NCI-H2107 (cell line): ENCODE measurements at places on chromosomes 2 and 18.

DNA sequence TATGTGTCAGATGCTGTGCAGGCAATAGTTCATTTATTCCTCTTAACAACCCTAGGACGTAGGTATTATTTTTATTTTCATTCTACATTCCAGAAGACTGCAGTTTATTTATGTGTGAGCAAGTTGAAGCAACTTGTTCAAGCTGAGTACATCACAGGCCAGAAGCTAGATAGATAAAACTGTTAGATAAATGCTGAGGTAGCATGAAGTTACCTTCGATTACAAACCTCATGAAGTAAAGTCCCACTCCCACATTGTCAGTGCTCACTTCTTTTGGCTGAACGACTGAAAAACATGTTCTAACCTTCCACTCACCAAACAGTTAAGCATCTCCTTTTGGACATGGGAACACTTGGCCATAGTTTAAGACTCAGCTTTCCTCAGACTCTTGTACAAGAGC, 439.2 kb downstream of the TNS1 start:
- no peak for DNase-seq

GRCh38 chr2:133887676-133888040, 319.4 kb upstream of the NCKAP5 start:
- no peak for DNase-seq

- no peak for DNase-seq
Observed at GRCh38 chr2:227267410-227268115, 57.5 kb upstream of the MFF start.

GRCh38 chr2:216652566-216652965, 19.3 kb downstream of the IGFBP2 start:
- no peak for DNase-seq

GRCh38 chr2:135059577-135059976, 7.5 kb downstream of the RAB3GAP1 start:
- DNase-seq = no peak

DNA sequence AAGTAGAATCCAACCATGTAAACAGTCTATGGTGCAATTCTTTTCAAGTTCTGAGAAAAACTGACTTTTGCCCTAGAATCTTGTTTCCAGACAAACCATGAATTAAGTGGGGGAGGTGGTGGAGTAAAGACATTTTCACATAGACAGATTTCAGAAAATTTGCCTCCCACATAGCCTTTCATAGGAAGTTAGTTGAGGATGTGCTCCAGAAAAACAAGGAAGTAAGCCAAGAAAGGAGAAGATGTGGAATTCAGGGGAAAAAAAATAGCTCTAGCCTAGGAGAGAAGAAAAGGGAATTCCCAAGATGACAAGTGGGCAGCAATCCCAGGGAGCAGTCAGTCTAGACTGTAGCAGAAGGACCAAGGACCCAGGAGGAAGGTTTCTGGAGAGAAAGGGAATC, 17.4 kb downstream of the RUFY4 start:
- no peak for DNase-seq

GRCh38 chr2:72146347-72147302, 1.0 kb downstream of the CYP26B1 start:
- DNase-seq = no peak

- DNase-seq = no peak
Observed at GRCh38 chr18:55395799-55396198, 192.2 kb downstream of the TCF4 start.

DNA sequence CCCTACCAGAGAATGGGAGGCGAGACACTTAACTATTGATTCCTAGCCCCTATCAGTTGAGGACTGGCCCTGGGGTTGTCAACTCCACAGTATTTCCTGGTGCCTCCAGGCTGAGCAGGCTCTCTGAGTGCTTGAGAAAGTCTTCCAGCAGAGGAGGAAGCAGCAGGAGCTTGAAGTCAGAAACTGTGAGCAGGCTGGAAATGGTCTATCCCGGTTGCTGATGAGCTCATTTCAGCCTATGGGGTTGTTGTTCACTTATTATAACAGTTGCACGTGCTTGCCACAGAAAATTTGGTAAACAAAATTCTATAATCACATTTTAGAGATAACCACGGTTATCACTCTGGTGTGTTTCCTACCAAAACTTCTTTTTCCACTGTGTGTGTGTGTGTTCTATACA, 254.7 kb upstream of the THUMPD2 start:
- no peak for DNase-seq

- DNase-seq = no peak
Observed at GRCh38 chr2:221255862-221256261, 316.2 kb downstream of the EPHA4 start.

DNA sequence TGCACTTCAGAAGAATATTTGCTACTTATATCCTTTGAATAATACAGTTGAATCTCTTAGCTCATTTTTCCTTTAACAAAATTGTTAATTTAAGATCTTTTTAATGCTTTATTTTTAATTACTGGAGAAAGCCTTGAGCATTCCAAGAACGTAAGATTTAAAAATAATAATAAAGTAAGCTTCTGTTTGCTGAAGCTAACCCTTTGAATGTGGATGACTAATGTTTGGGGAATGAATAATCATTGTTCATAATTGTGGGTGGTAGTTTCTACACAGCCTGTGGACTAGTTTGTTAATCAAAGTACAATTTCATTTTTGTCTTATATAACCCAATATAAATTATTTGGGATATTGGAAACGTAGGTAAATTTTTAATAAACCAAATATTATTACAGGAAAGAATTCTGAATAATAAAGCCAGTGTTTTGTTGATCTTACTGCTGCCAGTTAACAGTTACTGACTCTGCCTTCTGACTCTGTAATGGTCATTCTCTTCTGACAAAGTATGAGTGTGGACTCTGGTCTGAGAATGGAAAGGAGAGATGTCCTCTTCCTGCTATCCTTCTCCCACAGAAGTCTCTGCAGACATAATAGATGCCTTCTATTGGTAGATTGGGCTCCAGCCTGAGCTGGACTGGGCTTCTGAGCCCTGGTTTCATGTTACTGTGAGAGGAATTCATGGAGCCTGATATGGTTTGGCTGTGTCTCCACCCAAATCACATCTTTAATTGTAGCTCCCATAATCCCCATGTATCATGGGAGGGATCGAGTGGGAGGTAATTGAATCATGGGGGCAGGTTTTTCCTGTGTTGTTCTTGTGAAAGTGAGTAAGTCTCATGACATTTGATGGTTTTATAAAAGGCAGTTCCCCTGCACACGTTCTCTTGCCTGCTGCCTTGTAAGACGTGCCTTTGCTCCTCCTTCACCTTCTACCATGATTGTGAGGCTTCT, 292.7 kb upstream of the SLC39A10 start:
- DNase-seq = no peak

GRCh38 chr2:57959390-57959789, 87.2 kb upstream of the VRK2 start:
- DNase-seq = peak; percentile 2
